ENCODE measurements at places on chromosomes 4 and X.

DNA sequence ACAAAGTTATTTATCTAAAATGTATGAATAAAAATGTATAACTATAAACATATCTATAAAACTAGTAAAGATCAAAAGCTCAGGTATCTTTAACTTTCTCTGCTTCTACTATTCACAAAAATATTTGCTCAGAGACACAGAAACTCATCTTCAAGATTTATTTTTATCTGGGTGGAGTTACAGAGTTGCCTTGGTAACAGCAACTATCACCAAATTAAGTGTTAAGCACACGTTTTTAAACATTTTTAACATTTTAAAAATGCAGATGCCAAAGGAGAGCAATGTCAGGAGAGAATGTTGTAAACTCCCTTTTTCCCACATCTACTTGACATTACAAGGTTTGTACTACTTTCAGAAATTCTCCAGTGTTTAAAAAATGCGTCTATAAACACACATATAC lies 71.4 kb downstream of the SNCA start:
- H3K4me1 ChIP-seq = no peaks in the 10 kb centered on the region
- H3K4me3 ChIP-seq = no peak overlapping the region
- H3K27me3 ChIP-seq = no peaks in the 10 kb centered on the region
- H3K36me3 ChIP-seq = no peaks in the 10 kb centered on the region
- no peak for DNase-seq

GRCh38 chr4:139599594-139600374 lies 43.8 kb upstream of the SETD7 start:
- peaks cover 2% of the 10 kb centered on the region for H3K27me3 ChIP-seq
- no peaks in the 10 kb centered on the region for H3K36me3 ChIP-seq
- no peaks in the 10 kb centered on the region for H3K4me1 ChIP-seq
- H3K4me3 ChIP-seq = no peak overlapping the region

DNA sequence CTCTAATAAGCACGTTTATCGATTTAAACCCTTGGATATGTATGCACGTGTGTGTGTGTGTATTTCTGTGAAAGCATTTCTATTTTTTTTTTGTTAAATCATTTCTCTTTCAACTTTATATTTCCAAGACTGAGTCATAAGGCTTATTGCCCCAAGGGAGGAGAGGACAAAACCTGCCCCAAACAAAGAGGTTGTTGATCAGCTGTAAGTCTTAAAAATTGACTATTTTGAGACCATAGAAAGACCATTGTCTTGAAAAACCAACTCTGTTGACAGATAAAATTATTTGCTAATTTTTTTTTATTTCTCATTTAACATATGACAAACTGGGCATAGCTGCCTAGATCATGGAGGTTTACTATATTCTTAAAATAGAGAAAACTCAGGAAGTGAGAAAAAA lies 222.4 kb downstream of the FMR1NB start:
- peaks cover 1% of the 10 kb centered on the region for H3K27me3 ChIP-seq
- no peak overlapping the region for H3K4me3 ChIP-seq
- H3K27ac ChIP-seq = no peak overlapping the region
- H3K4me1 ChIP-seq = peaks cover 3% of the 10 kb centered on the region
- no peak for DNase-seq
- H3K36me3 ChIP-seq = no peaks in the 10 kb centered on the region

DNA sequence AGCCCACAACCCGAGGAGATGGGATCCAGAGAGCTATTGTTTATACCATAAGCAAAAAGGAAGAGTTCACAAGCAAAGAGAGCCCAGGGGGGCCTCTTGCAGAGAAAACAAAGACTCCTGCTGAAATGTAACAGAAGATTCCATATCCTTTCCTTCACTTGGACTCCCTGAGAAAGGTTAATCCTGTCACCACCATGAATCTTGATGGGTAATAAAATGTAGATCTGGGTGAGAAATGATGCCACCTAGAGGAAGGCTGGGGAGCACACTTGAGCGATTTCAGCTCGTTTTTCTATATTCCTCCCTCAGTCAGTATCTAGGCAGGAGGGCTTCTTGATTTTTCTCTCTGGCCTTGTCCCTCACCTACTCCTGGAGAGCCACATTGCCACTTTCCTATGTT lies 10.2 kb upstream of the KCNE5 start:
- peaks cover 9% of the 10 kb centered on the region for H3K4me1 ChIP-seq
- H3K36me3 ChIP-seq = no peaks in the 10 kb centered on the region
- H3K4me3 ChIP-seq = no peak overlapping the region
- no peak overlapping the region for H3K27ac ChIP-seq

DNA sequence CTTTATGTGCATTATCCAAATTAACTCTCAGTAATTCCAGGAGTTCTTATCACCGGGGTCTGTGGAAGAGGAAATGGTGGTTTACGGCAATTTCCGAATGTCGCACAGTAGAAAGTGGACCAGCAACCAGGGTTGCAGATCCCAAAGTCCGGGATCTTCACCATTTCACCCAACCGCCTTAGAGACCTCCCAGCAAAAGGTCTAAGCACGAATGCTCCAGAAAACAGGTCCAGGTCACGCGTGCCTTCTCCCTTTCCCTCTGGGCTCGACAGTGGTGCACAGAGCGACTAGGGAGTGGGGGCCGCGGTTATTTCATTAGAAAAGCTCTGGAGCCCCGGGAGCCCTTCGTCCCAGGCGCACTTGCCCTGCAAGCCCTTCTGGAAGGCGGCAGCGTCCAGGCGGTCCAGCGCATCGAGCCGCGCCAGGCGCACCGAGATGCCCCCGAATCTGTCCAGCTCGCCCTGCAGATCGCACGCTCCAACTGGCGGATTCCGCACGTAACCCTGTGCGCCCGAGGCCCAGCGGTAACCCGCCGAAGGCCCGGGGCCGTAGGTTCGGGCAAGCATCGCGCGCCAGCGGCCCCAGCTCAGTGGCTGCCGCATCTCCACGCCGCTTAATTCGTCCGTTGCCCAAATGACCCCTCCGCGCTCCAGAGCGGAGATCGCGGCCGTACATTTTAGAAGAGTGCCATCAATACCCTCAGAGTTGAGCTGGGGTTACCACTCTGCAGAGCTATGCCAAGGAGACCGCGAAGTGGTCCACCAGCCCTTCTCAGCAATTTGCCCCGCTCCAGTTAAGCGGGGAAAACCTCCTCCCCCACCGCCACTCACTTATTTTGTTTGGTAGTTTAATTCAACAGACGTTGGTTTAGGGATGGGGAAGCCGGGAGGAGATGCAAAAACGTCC lies at the start of gene NUDT6:
Gene NUDT6, minus strand, starts transcription at position 627 of the 906 bp plus-strand sequence. Its CDS starts 25 bp downstream, at position 602.
- DNase-seq = no peak
- no peaks in the 10 kb centered on the region for H3K27me3 ChIP-seq
- peak within 1 kb of the TSS; percentile 93 for H3K27ac ChIP-seq
- H3K4me1 ChIP-seq = peaks cover 14% of the 10 kb centered on the region

All from immature natural killer cell (primary cell).